ENCODE measurements at places on chromosomes 2 and 18.

GRCh38 chr18:46843372-46843771, 73.9 kb downstream of the PIAS2 start:
- no peak overlapping the region for H3K4me3 ChIP-seq
- no peak overlapping the region for H3K27ac ChIP-seq
- no peaks in the 10 kb centered on the region for H3K36me3 ChIP-seq
- H3K4me1 ChIP-seq, result no peaks in the 10 kb centered on the region
- H3K27me3 ChIP-seq, result no peaks in the 10 kb centered on the region

DNA sequence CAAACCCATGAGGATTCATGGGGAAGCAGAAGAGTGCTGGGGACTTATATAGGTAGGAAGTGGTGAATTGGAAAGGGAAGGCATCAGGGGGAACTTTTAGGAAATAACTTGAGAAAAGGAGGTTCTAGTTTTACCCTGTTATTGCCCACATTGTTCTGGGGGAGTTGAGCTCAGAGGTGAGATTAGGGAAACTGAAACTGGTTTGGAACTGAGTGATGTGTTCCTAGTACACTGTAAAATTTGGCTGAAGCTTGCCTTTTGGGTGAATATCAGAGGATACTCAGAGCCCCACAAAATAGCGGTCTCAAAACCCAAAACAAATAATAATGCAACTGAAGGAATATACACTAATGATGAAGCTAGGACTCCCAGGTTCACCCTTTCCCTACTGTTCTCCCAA, 39.6 kb upstream of the APOB start:
- no peak overlapping the region for H3K27ac ChIP-seq
- H3K27me3 ChIP-seq, result no peaks in the 10 kb centered on the region
- no peaks in the 10 kb centered on the region for H3K36me3 ChIP-seq
- DNase-seq, result no peak
- no peak overlapping the region for H3K4me3 ChIP-seq

DNA sequence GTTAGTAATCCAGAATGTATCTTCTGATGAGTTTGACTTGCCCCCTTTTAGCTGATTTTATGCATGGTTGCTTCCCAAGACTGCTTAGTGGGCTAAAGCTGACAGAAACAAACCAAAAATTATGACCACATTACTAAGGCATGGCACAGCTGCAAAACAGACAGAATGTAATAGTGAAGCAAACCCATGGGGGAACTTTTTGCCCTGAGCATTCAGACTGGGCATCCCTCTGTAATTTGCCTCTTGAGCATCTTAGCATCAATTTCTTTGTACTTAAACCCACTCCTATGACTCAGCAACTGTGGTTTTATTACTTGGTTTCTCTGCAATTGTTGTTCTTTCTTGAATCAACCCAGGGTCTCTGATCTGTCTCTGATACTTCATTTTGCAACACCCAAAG, 487.3 kb upstream of the DCC start:
- H3K36me3 ChIP-seq, result no peaks in the 10 kb centered on the region
- DNase-seq, result no peak
- H3K4me1 ChIP-seq, result no peaks in the 10 kb centered on the region
- H3K27me3 ChIP-seq, result no peaks in the 10 kb centered on the region
- H3K4me3 ChIP-seq, result no peak overlapping the region

DNA sequence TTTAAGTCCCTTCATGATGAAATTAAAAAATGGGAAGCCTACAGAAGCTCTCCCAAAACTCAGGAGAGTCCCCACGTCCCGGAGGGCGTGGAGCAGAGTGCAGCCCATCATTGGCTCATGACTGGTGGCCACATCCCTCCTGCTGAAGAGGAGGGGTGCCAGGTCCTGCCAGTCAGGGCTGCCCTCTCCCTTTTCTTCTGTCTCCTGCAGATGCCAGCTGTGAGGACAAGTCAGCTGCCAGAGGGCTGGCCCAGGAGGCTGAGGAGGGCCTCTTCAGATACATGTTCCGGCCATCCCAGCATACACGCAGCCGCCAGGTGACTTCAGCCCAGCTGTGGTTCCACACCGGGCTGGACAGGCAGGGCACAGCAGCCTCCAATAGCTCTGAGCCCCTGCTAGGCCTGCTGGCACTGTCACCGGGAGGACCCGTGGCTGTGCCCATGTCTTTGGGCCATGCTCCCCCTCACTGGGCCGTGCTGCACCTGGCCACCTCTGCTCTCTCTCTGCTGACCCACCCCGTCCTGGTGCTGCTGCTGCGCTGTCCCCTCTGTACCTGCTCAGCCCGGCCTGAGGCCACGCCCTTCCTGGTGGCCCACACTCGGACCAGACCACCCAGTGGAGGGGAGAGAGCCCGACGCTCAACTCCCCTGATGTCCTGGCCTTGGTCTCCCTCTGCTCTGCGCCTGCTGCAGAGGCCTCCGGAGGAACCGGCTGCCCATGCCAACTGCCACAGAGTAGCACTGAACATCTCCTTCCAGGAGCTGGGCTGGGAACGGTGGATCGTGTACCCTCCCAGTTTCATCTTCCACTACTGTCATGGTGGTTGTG, 2.6 kb downstream of the INHA start:
- no peaks in the 10 kb centered on the region for H3K4me1 ChIP-seq
- no peak overlapping the region for H3K4me3 ChIP-seq
- peaks cover 27% of the 10 kb centered on the region for H3K27me3 ChIP-seq
- no peak overlapping the region for H3K27ac ChIP-seq
- DNase-seq, result no peak

DNA sequence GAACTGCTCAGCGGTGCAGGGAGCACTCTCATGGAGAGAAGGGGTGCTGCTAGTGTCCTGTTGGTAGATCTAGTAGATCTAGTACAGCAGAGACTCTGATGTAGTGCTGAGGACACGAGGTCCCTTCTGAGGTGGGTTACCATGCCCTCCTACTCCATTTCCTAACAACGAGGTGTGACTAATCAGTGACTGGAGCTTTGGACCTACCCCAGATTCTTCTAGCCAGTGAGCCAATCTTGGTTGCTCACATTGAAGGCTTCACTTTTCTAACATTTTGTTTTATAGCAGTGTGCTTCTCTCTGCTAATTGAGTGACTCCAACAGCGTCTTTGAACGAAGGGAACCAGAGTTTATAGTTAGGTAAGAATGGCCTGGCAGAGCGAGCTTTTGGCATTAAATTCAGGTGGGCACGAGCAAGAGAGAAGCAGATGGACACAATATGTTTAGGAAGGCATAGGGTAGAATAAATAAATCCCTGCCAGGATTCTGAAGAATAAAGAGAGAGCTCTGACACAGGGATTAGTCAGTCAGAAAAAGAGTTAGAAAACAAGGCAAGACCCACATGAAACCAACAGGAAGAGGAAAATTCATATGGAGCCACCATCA, 306.0 kb upstream of the RAB12 start:
- no peak overlapping the region for H3K4me3 ChIP-seq
- no peaks in the 10 kb centered on the region for H3K36me3 ChIP-seq
- no peak overlapping the region for H3K27ac ChIP-seq
- H3K4me1 ChIP-seq, result no peaks in the 10 kb centered on the region
- DNase-seq, result no peak

- no peak for DNase-seq
- no peak overlapping the region for H3K4me3 ChIP-seq
- H3K27ac ChIP-seq, result no peak overlapping the region
- no peaks in the 10 kb centered on the region for H3K4me1 ChIP-seq
Observed at GRCh38 chr2:130154773-130155765, 10.2 kb upstream of the CCDC74B start.

- no peaks in the 10 kb centered on the region for H3K4me1 ChIP-seq
- no peaks in the 10 kb centered on the region for H3K27me3 ChIP-seq
- H3K36me3 ChIP-seq, result no peaks in the 10 kb centered on the region
- H3K4me3 ChIP-seq, result no peak overlapping the region
Observed at GRCh38 chr2:189527041-189527750, 53.4 kb downstream of the SLC40A1 start.

- no peak overlapping the region for H3K4me3 ChIP-seq
- DNase-seq, result no peak
- peaks cover 21% of the 10 kb centered on the region for H3K4me1 ChIP-seq
- H3K27ac ChIP-seq, result no peak overlapping the region
- H3K36me3 ChIP-seq, result peaks cover 59% of the 10 kb centered on the region
Observed at GRCh38 chr2:219281588-219281987, 2.4 kb downstream of the DNAJB2 start.

DNA sequence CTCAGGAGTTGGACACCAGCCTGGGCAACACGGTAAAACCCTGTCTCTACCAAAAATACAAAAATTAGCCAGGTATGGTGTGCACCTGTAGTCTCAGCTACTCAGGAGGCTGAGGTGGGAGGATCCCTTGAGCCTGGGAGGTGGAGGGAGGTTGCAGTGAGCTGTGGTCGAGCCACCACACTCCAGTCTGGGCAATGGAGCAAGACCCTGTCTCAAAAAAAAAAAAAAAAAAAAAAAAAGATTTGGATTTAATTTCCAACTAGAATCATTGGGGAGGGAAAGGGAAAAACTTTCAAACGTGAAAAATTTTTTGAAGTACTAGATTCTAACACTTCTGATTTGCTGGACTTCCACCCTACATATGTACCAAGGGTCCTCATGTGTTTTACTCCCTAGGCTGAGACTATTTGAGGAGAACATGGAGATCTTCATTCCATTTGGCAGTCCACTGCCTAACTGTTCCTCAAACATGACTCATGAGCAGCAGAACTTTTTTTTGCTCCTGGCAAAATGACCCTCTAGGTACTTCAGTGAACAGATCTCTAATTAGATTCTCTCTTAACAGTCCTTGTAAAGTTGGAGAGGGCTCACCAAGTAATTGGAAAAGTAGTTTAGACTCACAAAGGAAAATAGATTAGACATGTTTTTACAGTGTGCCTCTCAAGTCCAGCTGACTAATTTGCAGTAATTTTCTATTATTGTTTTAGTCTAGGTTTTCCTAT, 267.6 kb downstream of the METTL4 start:
- H3K27ac ChIP-seq, result no peak overlapping the region
- H3K36me3 ChIP-seq, result no peaks in the 10 kb centered on the region
- no peak overlapping the region for H3K4me3 ChIP-seq
- no peaks in the 10 kb centered on the region for H3K27me3 ChIP-seq
- no peak for DNase-seq

DNA sequence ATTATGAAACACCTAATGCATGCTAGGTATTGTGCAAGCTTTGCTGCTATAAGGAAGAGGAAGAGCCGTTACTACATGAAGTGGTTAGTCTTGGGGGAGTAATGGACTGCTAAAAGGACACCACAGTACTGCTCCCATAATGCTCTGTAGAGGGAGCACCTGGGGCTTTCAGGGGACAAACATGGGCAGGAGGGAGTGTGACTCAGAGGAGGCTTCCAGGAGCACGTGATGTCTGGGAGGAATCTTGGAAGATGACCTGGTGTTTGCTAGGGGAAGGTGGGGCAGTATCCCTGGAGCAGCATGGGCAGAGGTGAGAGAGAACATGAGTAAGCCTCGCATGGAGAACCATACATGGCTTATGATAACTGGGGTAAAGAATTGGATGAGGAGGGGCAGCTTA, 18.8 kb downstream of the MAPK4 start:
- no peak for DNase-seq
- no peaks in the 10 kb centered on the region for H3K4me1 ChIP-seq
- H3K27me3 ChIP-seq, result no peaks in the 10 kb centered on the region
- H3K27ac ChIP-seq, result no peak overlapping the region
- H3K36me3 ChIP-seq, result no peaks in the 10 kb centered on the region

DNA sequence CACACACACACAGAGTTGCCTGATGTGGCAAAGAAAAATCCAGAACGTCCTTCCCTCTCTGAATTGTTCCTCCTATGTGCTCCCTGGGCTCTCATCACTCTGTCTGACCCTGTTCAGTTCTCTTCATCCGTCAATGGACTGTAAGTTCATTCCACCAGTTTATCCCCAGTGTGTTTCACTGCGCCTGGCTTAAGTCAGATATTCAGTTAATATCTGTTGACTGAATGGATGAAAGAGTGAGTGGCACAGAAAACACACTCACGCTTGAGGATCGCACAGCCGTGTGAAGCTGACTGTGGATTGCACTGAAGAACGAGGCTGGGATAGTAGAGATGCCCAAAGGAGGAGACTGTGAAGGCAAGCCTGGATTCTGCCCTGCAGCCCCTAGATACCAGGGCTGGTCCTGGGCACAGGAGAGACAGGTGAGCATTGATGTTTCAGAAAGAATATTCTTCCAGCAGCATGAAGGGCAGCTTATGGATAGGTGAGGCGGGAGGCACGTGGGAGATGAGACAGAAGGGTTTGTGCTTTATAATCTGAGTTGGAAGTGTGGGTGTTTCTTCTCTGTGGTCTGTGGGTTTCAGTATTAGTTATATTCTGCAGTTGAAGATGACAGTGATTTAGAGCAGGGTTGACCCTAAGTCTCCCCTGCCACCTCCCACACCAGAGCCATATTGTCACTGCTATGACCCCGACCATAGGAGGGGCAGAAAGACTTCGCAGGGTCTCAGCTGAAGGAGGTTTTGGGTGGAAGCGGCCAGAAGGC, 129.9 kb downstream of the SOCS6 start:
- H3K4me1 ChIP-seq, result no peaks in the 10 kb centered on the region
- no peak for DNase-seq
- H3K27ac ChIP-seq, result no peak overlapping the region
- no peaks in the 10 kb centered on the region for H3K36me3 ChIP-seq
- no peak overlapping the region for H3K4me3 ChIP-seq

DNA sequence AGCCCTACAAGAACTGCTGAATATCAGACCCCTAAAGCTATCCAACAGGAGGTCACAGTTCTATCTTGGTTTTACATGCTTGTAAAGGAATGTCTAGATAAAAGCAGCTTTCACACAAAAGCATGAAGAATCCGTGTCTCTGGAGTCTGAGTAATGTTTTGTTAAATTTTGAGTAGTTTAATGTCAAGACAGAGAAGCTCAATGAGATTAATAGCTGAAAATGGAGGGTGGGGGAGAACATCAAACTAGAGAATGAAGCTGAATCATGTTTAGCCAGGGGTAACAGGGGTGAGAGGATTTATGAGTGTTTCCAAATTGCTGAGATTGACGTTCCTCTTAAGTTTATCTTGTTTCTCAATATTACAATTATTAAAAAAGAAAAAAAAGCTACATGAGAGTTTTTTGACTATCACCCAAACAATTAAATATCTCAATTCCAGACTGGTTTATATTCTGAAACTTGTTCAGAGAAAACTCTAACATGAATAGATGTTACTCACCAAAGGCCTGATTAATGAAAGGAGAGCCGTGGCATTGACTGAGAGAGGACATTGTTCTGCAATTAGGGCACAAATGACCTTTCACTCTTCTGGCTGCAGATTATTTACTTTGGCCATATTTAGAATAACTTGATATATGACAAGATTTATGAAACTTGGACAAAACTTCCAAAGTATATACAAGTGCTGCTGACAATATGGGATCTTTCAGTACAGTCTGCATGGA, 266.4 kb upstream of the ETAA1 start:
- H3K36me3 ChIP-seq, result no peaks in the 10 kb centered on the region
- no peak overlapping the region for H3K27ac ChIP-seq
- H3K4me3 ChIP-seq, result no peak overlapping the region
- no peaks in the 10 kb centered on the region for H3K4me1 ChIP-seq
- H3K27me3 ChIP-seq, result no peaks in the 10 kb centered on the region
